Smooth muscle cell of trachea (primary cell): ENCODE measurements at places on chromosomes 3 and 15. TPM values are rescaled to one million over a fixed set of nuclear protein-coding genes. Genes with fewer than 3 reads are reported as not detected.

TMEM39A gene
- 59.1 and 83.2 TPM in 2 replicates for total RNA-seq

ZMAT3 gene
- total RNA-seq, result 28.4 and 47.6 TPM in 2 replicates

CFAP100 gene
- total RNA-seq, result not detected in 2 replicates

HTR3E gene
- not detected in 2 replicates for total RNA-seq

TEX9 gene
- total RNA-seq, result 5.5 and 7.3 TPM in 2 replicates

GCSAM gene
- not detected in 2 replicates for total RNA-seq

ATP13A5 gene
- total RNA-seq, result not detected in 2 replicates

ROPN1 gene
- not detected in 2 replicates for total RNA-seq

LRRC15 gene
- total RNA-seq, result 0.73 and 1.7 TPM in 2 replicates

CPLX3 gene
- not detected in 2 replicates for total RNA-seq

CD96 gene
- total RNA-seq, result not detected in 2 replicates

CAMK2N2 gene
- total RNA-seq, result not detected in 2 replicates

LPCAT4 gene
- 10.6 and 12.8 TPM in 2 replicates for total RNA-seq

EIF4E3 gene
- 1.7 and 2.3 TPM in 2 replicates for total RNA-seq

NME9 gene
- total RNA-seq, result 0.29 TPM in 1 of 2 replicates, not detected in the other

GOLGA8G gene
- total RNA-seq, result not detected in 2 replicates

KLHL40 gene
- not detected in 2 replicates for total RNA-seq

IL17RD gene
- 8.9 TPM in 2 replicates for total RNA-seq

TMEM212 gene
- total RNA-seq, result not detected in 2 replicates

DNASE1L3 gene
- total RNA-seq, result not detected in 2 replicates

BFSP2 gene
- total RNA-seq, result not detected in 2 replicates
